ENCODE measurements at places on chromosomes 4 and X.
A peak's percentile ranks its signal among the peaks of the same experiment; 100 is the strongest.

DNA sequence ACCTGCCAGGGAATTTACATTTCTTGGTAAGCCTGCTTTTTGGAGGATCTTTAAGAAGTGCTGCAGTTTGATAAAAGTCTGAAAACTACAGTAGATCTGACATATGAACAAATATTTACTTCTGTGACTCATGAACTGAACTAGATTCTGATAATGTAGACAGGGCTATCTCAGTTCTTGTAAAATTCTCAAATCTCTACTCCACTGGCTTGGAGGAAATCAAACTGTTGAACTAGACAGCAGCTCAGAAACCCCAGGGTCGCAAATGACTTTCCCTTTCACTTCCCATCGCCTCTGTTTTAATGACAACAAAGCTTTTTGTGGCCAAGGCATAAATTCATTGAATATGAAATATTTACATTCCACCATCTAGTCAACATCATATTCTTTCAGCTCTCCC, 15.4 kb upstream of the OCIAD1 start:
- no peak for DNase-seq

DNA sequence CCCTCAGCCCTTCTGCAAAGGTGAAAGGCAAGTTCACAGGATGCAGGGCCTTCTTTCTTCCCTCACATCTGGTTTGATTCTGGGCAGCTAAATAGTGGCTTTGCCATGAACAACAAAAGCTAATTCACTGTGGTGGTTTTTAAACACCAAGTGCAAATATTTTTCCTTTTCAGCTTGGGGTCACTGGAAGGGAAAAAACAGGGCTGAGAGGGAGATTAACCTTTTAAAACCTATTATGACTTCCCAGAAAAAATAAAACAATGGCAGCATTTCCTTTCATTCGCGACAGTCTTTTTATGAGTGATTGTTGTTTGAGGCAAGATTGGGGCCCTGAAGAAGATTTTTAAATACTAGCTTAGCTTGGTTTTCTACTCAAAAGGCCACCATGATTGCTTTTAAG, 103.7 kb upstream of the SCML1 start:
- no peak for DNase-seq

GRCh38 chrX:78796916-78797315, 49.4 kb downstream of the LPAR4 start:
- no peak for DNase-seq

DNA sequence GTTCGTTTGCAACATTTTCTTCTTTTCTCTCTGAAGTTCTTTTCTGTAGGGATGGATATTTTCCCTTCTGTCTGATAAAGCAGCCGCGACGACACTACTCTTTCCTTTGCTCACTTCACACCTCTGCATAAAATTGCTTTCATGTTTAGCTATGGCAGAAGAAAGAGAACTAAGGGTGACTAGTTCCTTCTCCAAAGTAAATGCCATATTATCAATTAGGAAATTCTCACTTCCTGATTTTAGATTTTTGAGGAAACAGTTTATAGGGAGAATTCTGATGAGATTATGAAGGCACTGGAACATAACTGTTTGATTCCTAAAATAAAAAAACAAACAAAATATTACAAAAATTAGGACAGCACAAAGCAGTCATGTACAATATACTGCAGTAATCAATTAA, 29.2 kb downstream of the FANCB start:
- DNase-seq: no peak

- no peak for DNase-seq
Observed at GRCh38 chr4:145732001-145732815, 52.3 kb downstream of the C4orf51 start.

DNA sequence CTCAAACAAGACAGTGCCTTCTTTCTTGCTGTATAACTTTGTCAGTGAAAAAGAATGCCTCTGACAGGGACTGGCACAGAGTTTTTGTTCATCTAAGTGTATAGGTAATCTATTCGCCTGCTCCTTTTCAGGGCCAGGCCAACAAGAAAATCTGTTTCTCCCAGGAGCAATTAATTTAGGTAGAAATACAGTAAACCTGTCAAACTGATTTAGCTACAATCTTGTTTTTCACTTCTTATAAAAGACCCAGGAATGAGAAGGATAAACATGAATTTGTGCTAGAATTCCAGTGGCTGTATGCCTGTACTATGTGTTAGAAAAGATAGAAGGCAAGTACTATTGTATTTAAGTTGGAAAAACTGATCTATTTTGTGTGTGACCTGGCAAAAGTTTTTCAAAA, 6.1 kb downstream of the TMA16 start:
- no peak for DNase-seq

DNA sequence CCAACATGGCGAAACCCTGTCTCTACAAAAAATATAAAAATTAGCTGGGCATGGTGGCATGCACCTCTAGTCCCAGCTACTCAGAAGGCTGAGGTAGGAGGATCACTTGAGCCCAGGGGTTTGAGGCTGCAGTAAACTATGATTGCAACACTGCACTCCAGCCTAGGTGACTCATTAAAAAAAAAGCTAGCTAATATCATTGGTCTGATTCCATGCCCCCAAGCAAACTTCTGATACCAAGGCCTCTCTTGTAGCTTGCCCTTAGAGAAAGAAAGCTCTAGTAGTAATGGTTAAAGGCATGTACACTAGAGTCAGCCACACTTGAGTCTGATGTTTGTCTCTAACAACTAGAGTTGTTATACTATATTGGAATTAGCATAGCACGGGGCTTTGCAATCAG, 32.6 kb upstream of the PHF8 start:
- no peak for DNase-seq

GRCh38 chrX:30892591-30892990, 3.5 kb upstream of the TAB3 start:
- DNase-seq: no peak

DNA sequence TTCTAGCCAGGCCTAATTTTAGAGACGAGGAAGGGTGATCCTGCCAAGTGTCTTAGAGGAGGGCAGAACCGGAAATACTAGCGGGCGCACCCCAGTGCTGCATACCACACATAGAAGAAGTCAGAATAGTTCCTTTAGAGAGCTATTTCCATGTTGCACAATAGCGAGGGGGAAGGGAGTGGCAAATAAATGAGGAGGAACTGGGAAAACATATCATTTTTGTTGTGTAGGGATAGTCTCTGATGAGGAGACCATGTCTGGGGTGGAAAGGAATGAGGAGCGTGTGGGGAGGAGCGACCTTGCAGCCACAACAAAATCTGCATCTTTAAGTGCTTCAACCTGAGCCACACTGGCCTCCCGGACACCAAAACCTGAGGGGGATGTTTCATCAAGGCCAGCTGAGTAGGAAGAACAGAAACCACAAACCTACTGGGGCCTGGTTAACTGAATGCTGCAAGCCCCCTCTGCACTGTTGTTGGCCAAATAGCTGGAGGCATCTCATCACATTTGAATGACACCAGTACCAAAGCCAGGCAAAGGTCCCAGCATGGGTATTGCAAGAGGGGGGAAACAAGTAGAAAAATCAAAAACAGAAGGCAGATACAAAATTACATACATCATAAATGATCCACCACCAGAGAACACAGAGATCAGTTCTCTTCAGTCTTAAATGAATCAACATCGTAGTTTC, 26.7 kb upstream of the C1QTNF7 start:
- no peak for DNase-seq

GRCh38 chrX:110692866-110693265, 102.8 kb downstream of the CHRDL1 start:
- no peak for DNase-seq

- no peak for DNase-seq
Observed at GRCh38 chr4:1245481-1246051, 3.4 kb downstream of the CTBP1 start.

DNA sequence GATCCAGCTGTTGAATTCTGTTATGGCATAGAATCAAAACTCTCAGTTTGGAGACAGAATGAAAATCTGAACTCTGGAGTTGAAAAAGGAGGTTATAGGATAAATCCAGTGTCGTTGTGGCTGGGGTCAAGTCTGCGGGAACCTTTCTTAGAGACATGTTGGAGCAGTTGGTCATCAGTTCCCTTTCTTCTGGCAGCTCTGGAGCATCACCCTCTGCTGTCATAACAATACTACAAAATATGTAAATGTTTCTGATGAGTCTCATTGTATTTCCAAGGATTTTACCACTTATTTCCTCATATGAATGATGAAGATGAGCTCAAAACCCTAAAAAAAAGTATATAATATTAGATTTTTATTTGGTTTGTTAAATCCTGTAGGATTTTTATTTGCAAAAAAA, 7.5 kb downstream of the TLR10 start:
- DNase-seq: no peak

DNA sequence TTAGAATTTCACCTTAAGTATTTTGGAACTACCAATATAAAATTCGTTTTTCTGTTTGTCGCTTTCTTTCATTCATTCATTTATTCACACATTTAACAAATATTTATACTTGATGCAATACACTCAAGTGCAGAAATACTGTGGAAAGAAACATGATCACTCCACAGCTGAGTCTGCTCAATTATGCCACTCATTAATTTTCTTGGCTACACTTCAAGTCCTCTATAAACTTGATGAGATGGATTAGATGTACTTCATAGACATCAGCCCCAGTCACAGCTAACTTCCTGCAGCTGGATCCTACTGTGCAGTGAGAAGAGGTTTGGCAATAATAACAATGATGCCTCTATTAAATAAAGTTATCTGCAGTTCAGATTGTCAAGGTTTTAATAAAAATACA, 208.1 kb downstream of the PDGFC start:
- DNase-seq: peak; percentile 85

DNA sequence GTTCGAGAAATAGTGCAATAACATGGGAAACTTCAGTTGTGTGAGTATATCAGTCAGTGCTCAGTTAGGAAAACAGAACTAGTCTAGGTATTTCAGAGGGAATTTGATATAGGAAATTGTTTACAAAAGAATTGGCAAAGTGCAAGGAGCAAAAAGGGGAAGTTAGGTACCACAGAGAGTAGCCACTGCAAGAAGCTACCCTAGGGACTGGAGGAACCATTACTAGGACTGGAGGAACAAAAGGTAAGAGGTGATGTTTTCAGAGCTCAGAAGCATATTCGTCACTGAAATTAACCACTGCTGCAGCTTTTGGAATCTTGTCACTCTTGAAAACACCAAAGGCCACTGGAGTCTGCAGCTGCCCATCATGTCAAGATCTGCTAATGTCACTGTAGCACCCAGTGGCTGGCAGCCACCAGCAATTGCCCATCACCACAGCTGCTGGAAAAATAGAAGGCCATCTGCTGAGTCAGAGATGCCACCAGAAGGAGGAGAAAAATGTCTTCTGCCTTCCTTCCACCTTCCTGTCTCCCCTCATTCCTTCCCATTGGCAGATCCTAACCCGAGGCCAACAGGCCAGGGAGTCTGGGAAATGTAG, 160.6 kb upstream of the RPS6KA3 start:
- DNase-seq: no peak
